ENCODE measurements at places on chromosomes 7 and 10. TPM values are rescaled to one million over a fixed set of nuclear protein-coding genes. Genes with fewer than 3 reads are reported as not detected.

- H3K36me3 ChIP-seq, result no peaks in the 10 kb centered on the region
- no peaks in the 10 kb centered on the region for H3K4me1 ChIP-seq
- no peak overlapping the region for H3K4me3 ChIP-seq
- H3K27me3 ChIP-seq, result no peaks in the 10 kb centered on the region
- DNase-seq, result no peak
Measured at GRCh38 chr7:90167361-90167760, 13.1 kb downstream of the STEAP1 start.

DNA sequence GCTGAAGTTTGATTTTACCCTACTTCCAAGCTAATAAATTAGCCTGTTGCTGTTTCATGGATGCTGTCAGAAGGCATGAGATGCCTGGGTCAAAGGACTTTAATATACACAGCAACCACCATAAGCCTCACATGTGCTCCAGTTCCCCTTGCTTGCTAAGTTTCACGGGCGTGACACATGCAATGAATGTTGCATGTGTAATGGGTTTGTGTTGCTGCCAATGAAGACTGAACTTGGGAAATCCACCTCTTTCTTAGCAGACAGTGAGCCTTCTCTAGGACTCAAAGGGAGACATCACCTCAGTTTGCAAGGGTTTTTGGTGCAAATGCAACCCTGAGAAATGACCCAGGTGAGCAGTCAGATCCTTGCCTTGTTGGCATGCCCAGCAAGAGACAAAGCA, 505.5 kb upstream of the PODXL start:
- no peaks in the 10 kb centered on the region for H3K27me3 ChIP-seq
- no peak overlapping the region for H3K4me3 ChIP-seq
- H3K4me1 ChIP-seq, result no peaks in the 10 kb centered on the region
- no peak overlapping the region for H3K27ac ChIP-seq
- DNase-seq, result no peak

DNA sequence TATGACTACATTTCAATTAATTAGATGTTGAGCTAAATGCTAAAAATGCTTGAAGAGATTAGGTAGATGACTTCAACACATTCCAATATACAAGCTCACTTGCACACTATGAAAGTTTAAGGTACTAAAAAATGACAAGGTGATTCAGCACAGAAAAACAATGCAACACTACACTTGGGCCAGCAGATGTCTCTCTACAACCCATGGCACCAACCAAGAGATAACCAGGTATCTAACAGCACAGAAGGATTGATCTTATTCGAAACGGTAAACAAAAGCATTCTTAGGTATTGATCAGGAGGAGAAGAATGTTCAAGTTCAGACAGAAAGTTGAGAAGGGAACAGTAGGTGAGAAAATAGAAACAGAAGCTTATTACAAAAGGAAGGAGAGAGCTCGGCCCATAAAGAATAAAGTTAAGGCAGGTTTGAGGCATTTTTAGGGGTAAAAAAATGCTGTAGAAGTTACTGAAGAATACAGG, 248.2 kb upstream of the KLF14 start:
- H3K36me3 ChIP-seq, result no peaks in the 10 kb centered on the region
- DNase-seq, result no peak
- no peak overlapping the region for H3K4me3 ChIP-seq
- no peaks in the 10 kb centered on the region for H3K27me3 ChIP-seq

DNA sequence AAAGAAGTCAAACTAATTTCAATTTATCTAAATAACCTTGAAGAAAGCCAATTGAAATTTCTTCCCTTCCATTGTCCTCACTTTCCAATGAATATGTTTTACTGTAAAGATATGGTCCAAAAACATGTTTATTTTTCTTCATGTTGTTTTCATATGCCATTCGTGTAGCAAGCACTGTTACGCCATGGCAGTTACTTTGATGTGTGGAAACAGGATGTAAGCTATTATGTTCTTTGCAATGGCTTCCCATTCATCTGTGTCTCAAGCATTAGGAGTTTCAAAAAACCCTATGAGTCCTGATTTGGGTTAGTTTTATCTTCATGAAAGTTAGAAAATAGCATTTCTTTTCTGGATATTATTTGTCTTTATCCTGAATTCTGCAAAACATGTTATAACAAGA, 31.0 kb downstream of the GPR141 start:
- no peak overlapping the region for H3K27ac ChIP-seq
- DNase-seq, result no peak
- H3K4me1 ChIP-seq, result peaks cover 3% of the 10 kb centered on the region
- H3K27me3 ChIP-seq, result no peaks in the 10 kb centered on the region
- no peak overlapping the region for H3K4me3 ChIP-seq

- no peaks in the 10 kb centered on the region for H3K36me3 ChIP-seq
- H3K27ac ChIP-seq, result no peak overlapping the region
- H3K27me3 ChIP-seq, result no peaks in the 10 kb centered on the region
- no peak overlapping the region for H3K4me3 ChIP-seq
Measured at GRCh38 chr10:124536496-124537050, 75.0 kb downstream of the LHPP start.

DNA sequence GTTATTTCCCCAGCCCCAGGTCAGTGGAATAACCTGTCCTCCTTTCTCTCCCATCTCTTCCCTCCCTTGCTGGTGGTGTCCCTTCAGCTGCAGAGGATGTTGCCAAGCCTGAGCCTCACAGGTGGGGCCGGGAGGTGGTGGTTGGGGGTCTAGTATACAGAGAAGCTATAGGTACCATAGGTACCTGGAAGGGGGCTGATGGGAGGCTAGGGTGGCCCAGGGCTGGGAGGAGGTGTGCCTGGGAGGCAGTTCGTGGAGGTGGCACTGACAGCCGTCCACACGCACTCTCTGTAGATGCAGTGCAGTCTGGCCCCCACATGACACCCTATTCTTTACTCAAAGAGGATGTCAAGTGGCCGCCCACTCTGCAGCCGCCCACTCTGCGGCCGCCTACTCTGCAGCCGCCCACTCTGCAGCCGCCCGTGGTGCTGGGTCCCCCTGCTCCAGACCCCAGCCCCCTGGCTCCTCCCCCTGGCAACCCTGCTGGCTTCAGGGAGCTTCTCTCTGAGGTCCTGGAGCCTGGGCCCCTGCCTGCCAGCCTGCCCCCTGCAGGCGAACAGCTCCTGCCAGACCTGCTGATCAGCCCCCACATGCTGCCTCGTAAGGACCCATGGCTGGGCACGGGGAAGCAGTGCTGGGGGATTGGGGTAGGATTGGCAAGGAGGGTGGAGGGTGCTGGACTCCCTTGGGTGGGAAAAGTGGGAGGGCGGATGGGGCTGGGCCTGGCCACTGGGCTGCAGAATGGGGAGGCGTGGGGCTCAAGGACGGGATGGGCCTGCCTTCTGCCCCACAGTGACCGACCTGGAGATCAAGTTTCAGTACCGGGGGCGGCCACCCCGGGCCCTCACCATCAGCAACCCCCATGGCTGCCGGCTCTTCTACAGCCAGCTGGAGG, 9.5 kb downstream of the IRF5 start:
- no peak overlapping the region for H3K27ac ChIP-seq
- H3K27me3 ChIP-seq, result no peaks in the 10 kb centered on the region
- no peaks in the 10 kb centered on the region for H3K4me1 ChIP-seq
- peak; percentile 80 for DNase-seq
- no peak overlapping the region for H3K4me3 ChIP-seq
- peaks cover 19% of the 10 kb centered on the region for H3K36me3 ChIP-seq

DNA sequence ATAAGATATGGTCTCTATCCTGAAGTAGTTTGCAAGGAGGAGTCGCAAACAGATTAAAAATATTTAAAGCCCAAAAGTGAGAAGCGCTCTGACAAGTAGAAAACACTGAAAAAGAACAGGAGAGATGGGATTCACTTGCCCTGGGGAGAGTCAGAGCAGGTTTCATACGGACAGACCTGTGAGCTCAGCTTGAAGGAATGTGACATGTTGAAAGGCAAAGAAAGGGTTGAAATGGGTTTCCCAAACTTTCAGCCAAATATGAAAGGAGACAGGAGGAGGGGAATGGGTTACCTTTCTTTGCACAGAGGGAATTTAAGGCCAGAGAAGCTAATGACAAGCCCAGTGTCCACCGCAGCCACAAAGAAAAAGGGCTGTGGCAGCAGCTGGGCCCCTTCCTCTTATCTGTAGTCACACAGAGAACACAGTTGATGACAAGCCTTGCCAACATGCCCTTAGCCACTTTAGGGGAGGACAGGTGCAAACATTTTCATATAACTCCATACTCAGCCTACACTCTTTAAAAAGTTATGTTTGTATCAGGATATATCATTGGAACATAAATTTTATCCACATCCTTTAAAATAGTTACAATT, 14.9 kb downstream of the HOXA1 start:
- no peaks in the 10 kb centered on the region for H3K4me1 ChIP-seq
- H3K36me3 ChIP-seq, result no peaks in the 10 kb centered on the region
- H3K27ac ChIP-seq, result no peak overlapping the region
- no peak overlapping the region for H3K4me3 ChIP-seq

GRCh38 chr7:151060113-151060415, 675 bp downstream of the SLC4A2 start:
- peaks cover 7% of the 10 kb centered on the region for H3K36me3 ChIP-seq
- peak overlapping the region; percentile 94 for H3K4me3 ChIP-seq

DNA sequence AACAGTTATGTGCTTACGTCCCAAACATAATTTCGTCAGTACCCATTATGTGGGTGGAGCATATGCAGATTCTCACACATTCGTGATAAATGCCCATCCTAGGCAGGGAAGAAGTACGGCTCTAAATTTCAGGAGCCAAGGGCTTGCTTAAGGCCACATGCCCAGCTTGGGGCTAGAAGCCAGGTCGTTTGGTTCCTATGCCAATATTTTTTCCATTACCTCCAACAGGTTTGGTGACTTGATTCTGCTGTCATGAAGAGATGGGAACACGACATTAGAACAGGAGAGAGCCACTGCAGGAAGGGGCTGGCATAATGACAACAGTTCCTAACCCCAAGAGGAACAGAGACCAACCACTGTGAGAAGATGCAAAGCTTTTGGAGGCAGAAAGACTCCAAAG, 85.1 kb downstream of the HIPK2 start:
- peaks cover 75% of the 10 kb centered on the region for H3K36me3 ChIP-seq
- no peak overlapping the region for H3K27ac ChIP-seq

GRCh38 chr10:76197293-76197692, 765.9 kb downstream of the LRMDA start:
- H3K27ac ChIP-seq, result no peak overlapping the region
- no peaks in the 10 kb centered on the region for H3K4me1 ChIP-seq

DNA sequence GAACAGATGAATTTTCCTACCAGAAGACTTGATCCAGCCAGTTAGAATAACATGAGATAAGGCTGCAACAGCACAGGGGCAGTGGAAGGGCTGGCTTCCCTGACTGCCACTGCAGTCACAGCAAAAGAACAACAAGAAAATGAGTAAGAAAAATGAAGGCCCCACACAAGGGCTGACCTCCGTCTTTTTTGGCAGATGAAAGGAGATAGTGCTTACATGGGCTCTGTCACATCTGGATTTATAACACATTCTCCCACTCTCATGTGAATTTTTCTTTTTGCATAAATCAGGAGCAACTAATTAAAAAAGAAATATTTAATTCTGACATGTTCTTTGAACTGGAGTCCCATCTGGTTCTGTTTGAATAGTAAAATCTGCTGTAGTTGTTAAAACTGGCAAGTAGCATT, 99.6 kb downstream of the NRP1 start:
- no peaks in the 10 kb centered on the region for H3K27me3 ChIP-seq
- no peak overlapping the region for H3K4me3 ChIP-seq
- H3K36me3 ChIP-seq, result peaks cover 29% of the 10 kb centered on the region
- peak overlapping the region; percentile 27 for H3K27ac ChIP-seq
- peaks cover 25% of the 10 kb centered on the region for H3K4me1 ChIP-seq

- DNase-seq, result no peak
- H3K36me3 ChIP-seq, result no peaks in the 10 kb centered on the region
- no peaks in the 10 kb centered on the region for H3K4me1 ChIP-seq
- H3K4me3 ChIP-seq, result no peak overlapping the region
- H3K27me3 ChIP-seq, result peaks cover 6% of the 10 kb centered on the region
- no peak overlapping the region for H3K27ac ChIP-seq
Measured at GRCh38 chr7:134710511-134710853, 63.8 kb downstream of the BPGM start.

- no peak for DNase-seq
- no peak overlapping the region for H3K27ac ChIP-seq
- H3K27me3 ChIP-seq, result no peaks in the 10 kb centered on the region
- H3K4me3 ChIP-seq, result no peak overlapping the region
- H3K36me3 ChIP-seq, result no peaks in the 10 kb centered on the region
- peaks cover 3% of the 10 kb centered on the region for H3K4me1 ChIP-seq
Measured at GRCh38 chr10:53601260-53601875, 828.8 kb upstream of the MBL2 start.

- no peak overlapping the region for H3K4me3 ChIP-seq
- H3K27me3 ChIP-seq, result no peaks in the 10 kb centered on the region
- H3K4me1 ChIP-seq, result no peaks in the 10 kb centered on the region
- no peak overlapping the region for H3K27ac ChIP-seq
- DNase-seq, result peak; percentile 81
Measured at GRCh38 chr7:157568770-157569584, 232.2 kb downstream of the DNAJB6 start.

DNA sequence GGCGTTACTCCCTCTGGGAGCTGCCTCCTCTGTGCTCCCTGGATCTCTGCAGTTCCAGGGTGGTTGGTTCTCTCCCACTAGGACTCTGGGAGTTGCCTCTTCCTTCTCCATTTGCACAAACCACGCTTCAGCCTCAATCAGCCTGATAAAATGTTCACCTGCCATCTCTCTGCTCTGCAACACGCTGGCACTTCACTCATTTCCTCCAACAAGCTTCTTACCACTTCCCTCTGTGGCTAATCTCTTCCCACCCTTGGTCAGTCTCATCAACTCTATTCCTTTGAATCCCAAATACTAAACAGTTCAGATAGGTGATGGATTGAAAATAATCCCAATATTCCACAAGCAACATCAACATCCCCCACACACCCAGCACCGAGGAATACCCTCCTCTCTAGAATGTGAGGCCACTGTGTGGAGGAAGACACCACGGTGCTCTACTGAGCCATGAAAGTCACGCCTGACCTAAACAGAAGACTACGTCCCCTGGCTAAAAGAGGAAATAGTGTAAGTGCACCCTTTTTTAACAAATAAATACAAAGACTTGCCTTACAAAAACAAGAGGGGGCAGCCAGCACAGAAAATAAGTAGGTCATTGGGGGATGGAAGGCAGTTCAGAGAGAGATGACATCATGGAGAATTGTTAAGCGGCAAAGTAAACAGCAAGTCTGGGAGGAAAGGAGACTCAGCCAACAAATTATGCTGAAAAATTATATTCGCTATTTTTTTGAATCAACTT, 1.9 kb upstream of the FAM170B start:
- no peaks in the 10 kb centered on the region for H3K4me1 ChIP-seq
- H3K27ac ChIP-seq, result no peak overlapping the region
- H3K27me3 ChIP-seq, result no peaks in the 10 kb centered on the region
- no peak for DNase-seq
- H3K4me3 ChIP-seq, result no peak overlapping the region
- H3K36me3 ChIP-seq, result no peaks in the 10 kb centered on the region

DNA sequence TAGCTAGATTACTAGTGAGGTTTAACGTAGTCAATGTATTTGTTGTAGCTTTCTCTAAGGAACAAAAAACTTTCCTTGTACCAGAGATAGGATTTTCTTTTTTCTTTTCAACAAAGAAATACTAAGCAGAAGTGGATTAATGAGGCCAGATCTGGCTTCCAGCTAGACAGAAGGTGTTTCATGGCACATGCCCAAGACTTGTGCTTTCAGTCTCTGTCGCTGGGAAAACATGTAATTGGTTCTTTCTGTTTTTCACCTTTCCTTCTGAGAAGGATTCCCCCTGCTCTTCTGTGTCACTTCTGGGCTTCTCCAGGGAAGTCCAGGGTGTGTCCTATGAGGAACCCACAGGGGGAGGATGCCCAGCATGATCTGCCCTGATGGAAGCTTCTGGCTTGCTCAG, 492.2 kb downstream of the CCSER2 start:
- no peak overlapping the region for H3K27ac ChIP-seq
- no peak overlapping the region for H3K4me3 ChIP-seq
- DNase-seq, result no peak
- peaks cover 3% of the 10 kb centered on the region for H3K4me1 ChIP-seq

The HOXA6 gene
- total RNA-seq, result not detected

The AEBP1 gene
- total RNA-seq, result 61.4 TPM

The FGFR2 gene
- 65.8 TPM for total RNA-seq

The GGCT gene
- 54.1 TPM for total RNA-seq

The AASS gene
- total RNA-seq, result 36.7 TPM

The MCU gene
- total RNA-seq, result 50.0 TPM

The GJD4 gene
- not detected for total RNA-seq
